ENCODE measurements at places on chromosomes 7 and 10.

GRCh38 chr10:104351061-104351702 lies 2.5 kb upstream of the CFAP58 start:
- no peak for DNase-seq

DNA sequence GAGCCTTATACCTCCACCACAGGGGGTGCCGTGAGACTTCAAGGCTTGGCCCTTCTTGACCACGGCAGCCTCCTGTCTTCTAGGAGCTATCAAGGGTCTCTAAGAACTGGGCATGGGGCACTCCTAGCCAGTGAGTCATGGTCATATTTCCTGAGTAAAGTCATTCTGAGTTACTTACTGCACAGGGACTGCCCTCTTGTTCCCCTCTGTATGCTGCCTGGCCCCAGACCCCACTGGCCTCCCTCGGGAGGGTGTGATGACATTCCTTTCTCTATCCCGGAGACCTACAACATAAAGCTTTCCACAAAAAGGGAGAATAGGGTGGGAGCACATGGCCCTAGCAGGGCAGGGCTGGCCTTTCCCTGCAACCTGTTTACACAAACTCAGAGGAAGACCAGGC lies 21.4 kb downstream of the DPCD start:
- peak; percentile 7 for DNase-seq

DNA sequence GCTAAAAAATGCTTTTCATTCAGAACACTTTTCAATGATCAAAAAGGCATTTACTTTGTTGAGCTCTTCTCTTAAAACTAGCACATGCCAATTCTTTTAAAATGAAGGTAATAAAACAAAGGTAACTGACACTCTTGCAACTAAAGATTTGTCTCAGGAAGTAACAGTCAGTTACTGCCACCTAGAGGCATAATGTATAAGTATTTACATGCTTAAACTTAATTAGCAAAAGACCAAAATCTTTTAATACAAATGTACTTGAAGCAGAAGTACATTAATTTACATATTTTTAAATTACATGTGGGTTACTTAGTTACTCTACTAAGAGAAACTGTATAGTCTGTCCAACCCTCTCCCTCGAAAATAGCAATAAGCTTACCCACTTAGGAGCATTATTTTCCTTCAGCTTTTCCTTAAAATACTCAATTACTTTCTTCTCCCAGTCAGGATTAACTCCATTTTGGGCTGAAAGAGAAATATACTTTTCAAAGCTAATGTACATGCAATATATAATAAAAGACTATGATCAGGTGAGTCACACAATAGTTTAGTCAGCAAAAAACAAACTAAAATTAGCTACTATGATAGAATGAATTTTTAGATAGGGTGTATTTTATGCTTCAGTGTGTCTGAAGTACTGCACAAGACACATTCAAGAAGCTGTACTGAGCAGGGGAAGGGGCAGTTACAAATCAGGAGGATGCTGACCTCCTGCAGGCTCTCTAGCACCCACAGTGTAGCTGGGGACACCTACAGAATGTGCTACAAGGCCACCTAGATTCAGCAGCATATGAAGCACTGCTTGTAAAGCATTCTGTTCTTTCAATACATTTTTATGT lies 13.0 kb downstream of the MCMBP start:
- no peak for DNase-seq

DNA sequence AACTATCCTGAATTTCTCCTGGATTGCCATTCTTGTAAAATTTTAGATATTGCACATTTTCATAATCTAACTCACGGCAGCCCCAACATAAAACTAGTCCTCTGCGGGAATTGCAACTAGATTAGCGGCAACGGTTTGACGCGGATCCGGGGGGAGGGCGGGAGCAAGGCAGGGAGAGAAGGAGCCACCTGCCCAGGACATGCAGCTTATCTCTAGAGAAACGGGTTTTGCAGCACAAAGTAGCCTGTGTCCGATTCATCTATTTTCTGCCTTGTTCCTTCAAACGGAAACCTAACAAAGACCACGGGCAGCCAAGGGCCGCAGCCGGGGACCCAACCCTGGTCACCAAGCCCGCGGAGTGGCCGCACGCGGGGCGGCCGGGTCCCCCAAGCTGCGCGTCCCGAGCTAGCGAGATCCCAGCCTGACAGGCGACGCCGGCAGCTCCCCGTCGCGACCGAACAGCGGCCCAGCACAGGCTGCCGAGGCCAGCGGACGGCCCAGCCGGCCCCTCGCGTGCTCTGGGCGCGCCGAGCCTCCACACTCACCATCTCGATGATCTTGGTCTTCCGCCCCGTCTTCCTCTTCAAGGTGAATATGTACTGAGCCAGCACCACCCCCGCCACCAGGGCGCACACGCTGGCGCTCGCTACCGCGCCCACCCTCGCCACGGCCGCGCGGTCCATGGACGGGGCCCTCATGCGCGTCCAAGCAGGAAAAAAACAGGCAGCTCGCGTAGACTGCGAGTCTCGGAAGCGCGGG lies at the start of gene NT5C3A:
Gene NT5C3A, minus strand, starts transcription at position 754 of the 759 bp plus-strand sequence. Its CDS starts 71 bp downstream, at position 683.
- peak; percentile 80 for DNase-seq

DNA sequence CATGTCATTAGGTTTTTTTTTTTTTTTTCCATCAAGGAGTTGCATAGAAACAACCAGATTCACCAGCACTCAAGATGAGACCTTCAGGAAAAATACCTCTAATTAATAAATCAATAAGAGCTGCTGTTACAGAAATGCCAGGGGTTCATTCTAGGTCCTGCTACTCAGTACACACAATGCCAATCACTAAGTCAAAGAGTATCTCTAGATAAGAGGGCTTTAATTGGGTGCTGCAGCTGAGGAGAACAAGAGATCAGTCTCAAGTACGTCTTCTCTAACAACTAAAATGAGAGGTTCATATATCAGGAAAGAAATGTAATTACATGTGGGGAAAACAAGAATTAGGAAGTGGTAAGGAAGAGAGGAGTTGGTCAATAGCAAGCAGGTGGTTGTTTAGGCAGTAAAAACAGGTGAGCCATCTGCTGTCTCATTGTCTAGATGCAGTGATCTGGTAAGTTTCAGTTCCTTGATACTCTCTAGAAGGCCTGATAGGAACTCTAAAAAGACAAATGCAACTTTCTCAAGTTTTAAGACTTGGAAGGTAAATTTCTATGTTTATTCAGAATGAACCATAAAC lies 272.9 kb upstream of the ZWINT start:
- no peak for DNase-seq

GRCh38 chr7:22460363-22460988 lies 39.5 kb downstream of the STEAP1B start:
- no peak for DNase-seq

- no peak for DNase-seq
These were observed 34.7 kb upstream of the NFE2L3 start for GRCh38 chr7:26117142-26117807.

- DNase-seq, result no peak
These were observed 66.9 kb downstream of the SEMA3C start for GRCh38 chr7:80851896-80852476.

DNA sequence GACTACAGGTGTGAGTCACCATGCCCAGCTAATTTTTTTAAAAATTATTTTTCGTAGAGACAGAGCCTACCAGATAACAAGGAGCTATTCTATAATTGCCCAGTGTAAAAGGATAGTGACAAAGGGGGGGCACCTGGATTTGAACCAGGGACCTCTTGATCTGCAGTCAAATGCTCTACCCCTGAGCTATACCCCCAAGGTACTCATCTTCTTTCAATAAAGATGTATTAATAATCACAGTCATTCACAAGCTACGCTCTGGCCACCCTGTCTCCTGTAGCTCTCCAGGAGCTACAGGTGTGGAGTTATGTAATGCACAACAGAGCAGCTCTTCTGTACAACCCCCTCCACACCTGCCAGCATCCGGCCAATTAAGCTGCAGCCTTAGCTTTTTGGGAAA lies 83.5 kb downstream of the ZNF777 start:
- DNase-seq, result no peak

DNA sequence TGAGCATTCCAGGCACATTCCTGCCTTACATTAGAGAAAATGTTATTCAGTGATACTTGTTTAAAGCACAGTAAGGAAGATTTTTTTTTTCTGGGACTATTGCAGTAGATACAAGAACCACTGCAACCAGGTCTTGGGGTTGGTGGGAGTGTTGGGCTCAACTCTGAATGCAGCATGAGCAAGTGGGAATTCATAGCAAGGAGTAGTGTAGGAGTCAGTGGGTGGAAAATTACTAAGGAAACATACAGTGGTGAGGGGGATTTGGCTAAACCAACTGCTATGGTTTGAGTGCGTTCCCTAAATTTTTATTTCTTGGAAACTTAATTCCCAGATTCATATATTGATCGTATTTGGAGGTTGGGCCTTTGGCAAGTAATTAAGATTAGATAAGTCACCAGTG lies 22.4 kb downstream of the WAC start:
- DNase-seq, result no peak

DNA sequence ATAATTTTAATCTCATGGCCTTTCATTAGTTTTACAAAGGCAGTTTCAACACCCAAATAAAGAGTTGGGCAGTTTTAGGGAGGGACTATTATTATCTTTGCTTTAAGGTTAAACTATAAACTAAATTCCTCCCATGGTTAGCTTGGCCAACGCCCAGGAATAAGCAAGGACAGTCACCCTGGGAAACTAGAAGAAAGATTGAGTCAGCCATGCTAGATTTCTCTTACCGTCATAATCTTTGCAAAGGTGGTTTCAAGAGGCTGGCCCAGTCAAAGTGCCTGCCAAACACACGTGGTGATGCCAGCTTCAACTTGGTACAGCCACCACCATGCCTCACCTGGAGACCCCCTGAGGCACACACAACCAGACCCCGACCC lies 317.4 kb upstream of the SP8 start:
- no peak for DNase-seq

GRCh38 chr7:50703654-50704053 lies 79.0 kb downstream of the GRB10 start:
- no peak for DNase-seq

GRCh38 chr10:44242826-44243225 lies 142.1 kb downstream of the CXCL12 start:
- no peak for DNase-seq

DNA sequence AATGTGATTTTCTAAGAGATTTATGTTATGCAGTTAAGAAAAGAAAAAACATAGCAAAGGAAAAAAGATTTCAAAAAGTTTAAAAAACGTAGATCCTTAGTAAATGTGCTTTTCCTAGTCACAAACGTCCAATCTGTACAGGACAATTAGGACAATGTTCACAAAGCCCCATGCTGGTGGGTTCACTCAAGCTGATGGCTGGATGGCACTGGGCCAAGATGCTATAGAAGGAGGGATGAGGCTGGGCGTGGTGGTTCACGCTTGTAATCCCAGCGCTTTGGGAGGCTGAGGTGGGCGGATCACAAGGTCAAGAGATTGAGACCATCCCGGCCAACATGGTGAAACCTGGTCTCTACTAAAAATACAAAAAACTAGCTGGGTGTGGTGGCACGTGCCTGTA lies 22.1 kb downstream of the SVIL start:
- no peak for DNase-seq

DNA sequence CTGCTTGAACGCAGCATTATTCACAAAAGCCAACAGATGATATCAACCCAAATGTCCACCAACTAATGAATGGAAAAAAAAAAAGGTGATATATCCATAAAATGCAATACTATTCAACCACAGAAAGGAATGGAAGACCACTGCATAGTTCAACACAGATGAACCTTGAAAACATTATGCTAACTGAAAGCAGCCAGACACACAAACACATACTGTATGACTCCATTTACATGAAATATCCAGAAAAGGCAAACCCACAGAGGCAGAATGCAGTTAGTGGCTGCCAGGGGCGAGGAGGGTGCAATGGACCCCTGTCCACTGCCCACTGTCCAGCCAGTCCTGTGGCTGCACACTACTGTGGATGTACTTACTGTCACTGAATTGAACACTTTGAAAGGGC lies 36.6 kb downstream of the KIAA1549 start:
- peak; percentile 8 for DNase-seq

DNA sequence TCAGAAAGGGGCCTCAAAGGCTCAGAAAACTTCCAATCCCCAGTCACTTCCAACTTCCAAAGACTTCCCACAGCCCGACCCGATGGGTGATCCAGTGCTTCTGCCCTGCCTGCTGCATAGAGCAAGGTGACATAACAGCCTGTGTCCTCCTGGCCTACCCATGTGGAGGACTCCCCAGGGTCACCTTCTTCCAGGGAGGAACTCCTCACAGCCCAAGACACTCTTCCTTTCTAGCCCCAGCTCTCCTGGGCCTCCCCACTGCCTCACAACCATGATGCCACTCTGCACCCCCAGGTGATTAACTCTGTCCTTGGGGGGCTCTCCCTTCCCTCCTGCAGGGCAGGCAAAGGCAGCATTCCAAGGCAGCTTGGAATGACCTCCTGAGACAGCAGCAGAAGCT lies 158.4 kb upstream of the PDE1C start:
- DNase-seq, result peak; percentile 64

GRCh38 chr10:105973902-105974301 lies 1190.6 kb downstream of the SORCS1 start:
- DNase-seq, result no peak

DNA sequence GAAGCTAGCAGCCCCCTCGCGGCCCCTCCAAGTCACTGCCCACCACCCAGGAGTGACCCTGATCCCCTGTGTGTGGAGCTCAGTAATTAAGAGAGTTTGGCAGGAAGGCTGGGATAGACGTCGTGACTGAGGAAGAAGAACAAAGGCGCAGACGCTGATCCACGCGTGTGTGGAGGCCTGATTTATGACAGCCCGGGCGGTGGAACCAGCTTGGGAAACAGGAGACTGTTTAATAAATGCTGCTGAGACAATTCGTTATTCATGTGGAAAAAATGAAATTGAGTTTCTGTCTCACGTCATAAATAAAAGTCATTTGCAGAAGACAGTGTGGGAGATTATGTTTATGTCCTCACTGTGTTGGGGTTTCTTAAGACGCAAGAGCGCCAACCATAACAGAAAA lies 130.8 kb downstream of the ELFN1 start:
- peak; percentile 45 for DNase-seq

DNA sequence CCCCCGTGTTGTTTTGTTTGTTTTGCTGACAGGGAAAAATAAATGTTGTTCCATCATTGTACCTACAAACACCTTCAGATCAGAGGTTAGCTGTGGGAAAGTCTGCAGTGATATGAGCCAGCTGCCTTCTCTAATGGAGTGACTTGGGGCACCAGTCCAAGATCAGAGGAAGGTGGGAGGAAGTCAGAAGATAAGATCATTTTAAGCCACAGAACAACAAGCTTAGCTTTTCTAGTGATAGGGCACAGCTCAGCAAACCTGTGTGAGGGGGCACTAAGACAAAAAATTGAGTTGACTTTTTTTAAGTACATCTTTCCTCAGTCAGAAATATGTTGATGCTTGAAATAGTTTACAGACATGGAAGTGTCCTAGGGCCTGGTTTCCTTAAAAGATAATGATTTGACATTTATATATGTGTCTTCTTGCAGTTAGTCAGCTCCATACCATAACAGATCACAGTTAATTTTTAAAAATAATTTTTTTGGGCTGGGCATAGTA lies 240.3 kb upstream of the KAT6B start:
- no peak for DNase-seq

DNA sequence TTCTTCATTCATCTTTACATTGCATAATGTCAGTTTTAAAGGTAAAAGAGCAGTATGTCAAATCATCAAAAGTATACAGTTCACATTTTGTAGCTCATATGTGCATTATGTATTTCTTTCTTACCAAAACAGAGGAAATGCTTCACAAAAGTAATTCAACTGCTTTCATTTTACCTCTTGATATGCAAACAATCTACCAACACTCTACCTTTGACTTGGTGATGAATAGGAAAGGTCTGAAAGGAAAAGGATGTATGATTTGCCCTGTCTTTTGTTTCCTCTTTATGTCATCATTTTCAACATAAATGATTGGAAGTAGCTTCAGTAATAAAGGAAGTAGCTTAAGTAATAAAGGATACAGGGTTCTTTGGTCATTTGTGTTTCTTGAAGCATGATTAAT lies 846.7 kb downstream of the NXPH1 start:
- DNase-seq, result no peak

All from coronary artery (tissue), 2 donors.